Hematopoietic multipotent progenitor cell treated with erythropoietin and hydrocortisone succinate and interleukin-3 and kit ligand, for 17 days (in vitro differentiated cells): ENCODE measurements at places on chromosomes 16 and 17.

DNA sequence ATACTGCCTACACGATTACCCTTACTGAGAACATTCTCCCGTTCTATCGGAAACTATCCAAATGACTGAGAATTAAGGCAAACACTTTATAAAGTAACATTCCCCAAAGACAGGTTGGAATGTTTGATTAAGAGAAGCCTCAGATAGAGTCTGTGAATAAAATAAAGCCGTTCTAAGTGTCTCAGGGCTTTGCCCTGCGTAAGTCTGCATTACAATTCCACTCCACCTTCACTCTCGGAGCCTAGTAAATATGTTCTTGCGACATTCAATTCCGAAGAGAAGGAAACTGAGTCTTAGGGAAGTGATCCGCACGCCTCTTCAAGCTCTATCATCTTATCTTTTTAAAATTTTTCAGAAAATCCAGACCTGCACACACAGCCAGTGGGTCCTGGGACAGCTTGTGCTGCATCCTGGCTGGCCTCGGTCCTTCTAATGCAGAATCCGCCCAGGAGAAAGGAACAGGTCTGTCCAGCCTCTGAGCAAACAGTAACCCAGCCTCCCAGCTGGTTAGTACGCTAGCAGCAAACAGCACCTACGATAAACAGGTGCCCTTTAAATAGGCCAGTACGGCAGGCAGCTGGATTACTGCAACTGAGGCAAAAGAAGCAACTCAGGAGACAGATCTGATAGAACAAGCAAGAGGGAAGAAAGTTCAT, 254.1 kb upstream of the IRX3 start:
- DNase-seq = no peak

- DNase-seq = no peak
These were observed 144.6 kb downstream of the DNAH9 start for GRCh38 chr17:11742886-11743285.

DNA sequence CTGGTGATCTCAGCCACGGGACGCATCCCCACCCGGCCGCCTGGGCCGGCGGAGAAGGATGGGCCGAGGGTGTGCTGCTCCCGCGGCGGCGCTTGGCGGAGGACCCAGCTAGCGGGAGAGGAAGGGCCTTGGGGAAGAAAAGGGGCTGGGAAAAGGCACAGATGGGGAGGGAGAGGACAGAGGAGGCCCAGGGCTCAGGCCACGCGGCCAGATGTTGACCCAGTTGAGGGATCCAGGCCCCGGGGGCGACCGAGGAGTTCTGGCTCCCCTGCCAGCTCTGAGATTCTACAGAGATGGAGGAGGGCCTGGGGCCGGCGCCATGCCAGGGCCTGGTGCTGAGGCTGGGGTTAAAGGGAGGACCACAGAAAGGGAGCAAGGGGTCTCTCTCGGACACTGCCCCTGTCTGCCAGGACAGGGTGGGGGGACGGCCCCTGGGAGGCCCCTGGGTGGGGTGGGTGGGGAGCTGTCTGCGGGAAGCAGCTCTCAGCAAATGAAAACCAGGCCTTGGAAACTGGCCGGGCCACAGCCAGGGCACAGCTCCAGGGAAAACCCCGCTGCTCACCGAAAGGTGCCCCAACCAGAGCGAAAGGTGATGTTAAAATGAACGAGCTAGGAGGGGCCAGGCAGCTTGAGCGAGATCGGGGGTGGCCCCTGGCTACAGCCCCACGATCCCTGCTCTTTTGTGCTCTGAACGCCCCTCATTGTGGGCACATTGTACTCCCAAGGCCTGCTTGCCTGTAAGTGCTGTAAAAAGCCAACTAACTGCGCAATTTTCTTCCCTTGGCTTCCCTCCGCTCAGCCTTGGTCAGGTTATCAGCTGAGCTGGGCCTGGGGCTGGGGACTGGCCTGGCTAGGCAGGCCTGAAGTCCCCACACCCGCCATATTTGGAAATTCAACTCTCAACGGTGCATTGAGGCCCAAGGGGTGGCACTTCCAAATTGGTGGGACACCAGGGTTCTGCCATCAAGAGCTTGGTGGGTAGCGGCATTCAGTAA, 191.4 kb downstream of the ZNF423 start:
- no peak for DNase-seq

DNA sequence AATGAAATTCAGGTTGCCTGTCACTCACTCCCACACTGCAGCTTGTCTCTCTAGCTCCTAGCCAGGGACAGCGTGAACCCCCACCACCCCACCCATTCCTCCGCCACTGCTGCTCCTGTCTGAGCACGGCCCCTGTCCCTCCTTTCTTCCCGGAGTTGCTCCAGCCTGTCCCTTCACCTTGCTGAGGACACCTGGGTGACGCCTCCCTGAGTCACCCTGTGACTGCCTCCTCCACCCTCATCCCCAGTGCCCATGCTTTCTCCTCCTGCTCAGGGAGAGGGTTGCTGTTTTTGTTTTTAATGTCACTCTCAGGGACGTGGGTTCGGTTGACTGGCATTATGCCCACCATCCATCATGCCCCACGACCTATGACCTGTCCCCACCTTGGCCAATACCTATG, 25.8 kb upstream of the NAT9 start:
- DNase-seq = no peak

GRCh38 chr17:69950701-69951418, 124.2 kb upstream of the KCNJ16 start:
- DNase-seq = no peak
